ENCODE measurements at places on chromosomes 16 and 17.

GRCh38 chr17:71980171-71980570 is 140.6 kb upstream of the SOX9 start:
- no peak for DNase-seq

DNA sequence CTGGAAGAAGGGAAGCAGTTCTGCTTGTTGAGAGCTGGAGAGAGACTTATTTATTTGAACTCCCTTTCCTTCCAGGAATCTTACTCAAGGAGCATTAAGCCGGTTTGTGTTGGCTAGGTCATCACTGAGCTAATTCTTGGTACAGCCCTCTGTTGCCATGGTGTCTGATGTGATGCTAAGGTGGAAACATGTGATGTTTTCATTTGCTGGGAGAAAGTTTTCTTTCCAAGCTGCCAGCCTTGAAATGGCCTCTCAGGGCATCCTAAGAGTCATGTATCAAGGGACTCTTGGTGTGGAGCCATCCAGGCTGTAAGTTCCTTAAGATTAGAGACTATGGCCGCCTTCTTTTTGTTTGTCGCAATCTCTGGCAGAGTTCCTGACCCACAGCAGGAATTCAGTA is 4.2 kb downstream of the PSKH1 start:
- no peak for DNase-seq

DNA sequence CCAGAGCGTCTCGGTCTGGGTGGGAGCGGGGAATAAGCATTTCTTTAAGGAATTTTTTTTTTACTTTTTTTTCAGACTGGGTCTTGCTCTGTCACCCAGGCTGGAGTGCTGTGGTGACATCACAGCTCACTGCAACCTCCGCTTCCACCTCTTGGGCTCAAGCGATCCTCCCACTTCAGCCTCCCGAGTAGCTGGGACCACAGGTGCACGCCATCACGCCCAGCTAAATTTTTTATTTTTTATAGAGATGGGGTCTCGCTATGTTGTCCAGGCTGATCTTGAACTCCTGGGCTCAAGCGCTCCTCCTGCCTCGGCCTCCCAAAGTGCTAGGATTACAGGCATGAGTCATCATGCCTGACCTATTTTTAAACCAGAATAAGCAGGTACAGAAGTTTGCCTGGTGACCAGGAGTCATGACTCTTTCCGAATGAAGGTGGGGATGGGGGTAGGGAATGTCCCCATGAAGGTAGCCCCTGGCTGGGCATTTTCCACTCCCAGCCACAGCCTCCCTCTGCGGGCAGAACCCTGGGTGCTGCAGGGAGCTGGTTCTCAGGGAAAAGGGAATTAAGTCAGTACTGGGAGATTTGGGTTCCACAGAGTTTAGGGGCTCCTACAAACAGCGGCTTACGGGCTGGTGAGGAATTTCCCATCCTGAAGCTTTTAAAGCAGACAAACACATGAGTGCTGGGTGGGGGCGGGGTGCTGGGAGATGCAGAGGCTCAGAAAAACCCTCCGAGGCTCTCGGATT is 48.3 kb downstream of the TBC1D16 start:
- DNase-seq, result no peak

DNA sequence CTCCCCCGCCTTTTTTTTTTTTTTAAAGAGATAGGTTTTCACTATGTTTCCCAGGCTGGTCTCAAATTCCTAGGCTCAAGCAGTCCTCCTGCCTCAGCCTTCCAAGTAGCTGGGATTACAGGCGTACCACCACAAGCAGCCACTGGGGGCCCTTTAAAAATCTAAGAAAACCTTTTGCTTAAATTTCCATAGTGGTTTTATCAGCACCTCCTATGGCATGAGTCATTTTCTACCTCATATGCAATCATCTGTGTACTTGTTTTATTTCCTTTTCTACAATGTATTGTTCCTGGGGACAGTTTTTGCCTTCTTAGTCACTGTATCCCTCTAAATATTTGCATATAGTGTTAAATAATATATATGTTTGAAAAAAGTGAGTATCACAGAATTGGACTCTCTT is 29.2 kb downstream of the GNA13 start:
- DNase-seq, result peak; percentile 17

GRCh38 chr17:3944485-3945388 is 19.5 kb downstream of the ATP2A3 start:
- DNase-seq, result peak; percentile 33

GRCh38 chr17:75850928-75851692 is 4.0 kb downstream of the WBP2 start:
- no peak for DNase-seq

- no peak for DNase-seq
Observed at GRCh38 chr16:65118871-65119270, 3.0 kb downstream of the CDH11 start.

- DNase-seq, result no peak
Observed at GRCh38 chr17:31521632-31522283, 130.3 kb downstream of the RAB11FIP4 start.

- no peak for DNase-seq
Observed at GRCh38 chr17:8649157-8650118, 18.9 kb upstream of the MYH10 start.

- no peak for DNase-seq
Observed at GRCh38 chr16:3774156-3774767, 56.9 kb upstream of the TRAP1 start.

DNA sequence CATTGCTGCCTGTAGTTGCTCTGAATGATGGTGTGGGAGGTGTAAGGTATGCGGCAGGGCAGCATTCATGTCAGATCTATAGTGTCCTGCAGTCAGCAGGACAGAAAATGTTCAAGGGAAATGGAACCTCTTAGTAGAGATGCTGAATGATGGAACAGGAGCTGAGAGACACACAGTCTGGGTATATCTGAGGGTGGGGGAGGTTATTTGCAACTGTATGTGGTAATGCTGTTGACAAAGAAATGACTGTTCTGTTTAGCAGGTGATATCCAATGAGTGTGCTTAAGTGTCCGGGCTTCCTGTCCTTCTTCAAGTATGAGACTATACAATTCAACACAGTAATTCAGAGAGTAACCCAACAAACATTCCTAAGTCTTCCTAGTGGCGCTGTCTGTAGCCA is 46.6 kb downstream of the STH start:
- no peak for DNase-seq

DNA sequence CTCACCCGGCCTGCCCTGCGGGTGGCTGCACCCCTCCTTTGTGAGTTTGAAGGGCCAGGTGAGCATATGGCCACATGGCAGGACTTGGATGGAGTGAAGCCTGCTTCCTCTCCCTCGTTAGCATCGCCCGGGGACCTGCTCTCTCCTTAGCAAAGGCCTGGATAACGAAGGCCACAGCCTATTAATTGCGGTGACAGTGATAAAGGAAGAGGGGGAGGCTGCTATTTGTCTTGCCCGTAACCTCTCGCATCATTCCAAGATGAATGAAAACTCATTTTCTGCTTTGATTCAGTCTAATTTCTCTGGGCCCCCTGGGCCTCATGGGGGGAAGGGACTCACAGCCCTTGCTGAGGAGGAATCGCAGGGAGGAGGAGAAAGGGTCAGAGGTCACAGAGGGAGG is 68.5 kb upstream of the LHX1 start:
- no peak for DNase-seq

- DNase-seq, result no peak
Observed at GRCh38 chr16:52254746-52255145, 292.2 kb downstream of the TOX3 start.

DNA sequence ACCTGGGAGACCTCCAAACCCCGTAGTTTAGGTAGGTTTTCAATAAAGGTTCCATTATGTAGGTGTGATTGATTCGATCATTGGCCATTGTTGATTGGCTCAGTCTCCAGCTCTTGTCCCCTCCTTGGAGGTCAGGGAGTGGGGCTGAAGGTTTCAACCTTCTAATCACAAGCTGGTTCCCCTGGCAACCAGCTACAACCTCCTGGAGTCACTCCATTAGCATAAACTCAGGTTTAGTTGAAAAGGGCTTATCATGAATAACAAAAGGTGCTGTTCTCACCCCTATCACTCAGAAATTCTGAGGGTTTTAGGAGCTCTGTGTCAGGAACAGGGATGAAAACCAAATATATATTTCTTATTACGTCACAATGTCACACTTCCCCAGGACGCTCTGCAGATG is 28.5 kb downstream of the TMEM132E start:
- DNase-seq, result no peak

DNA sequence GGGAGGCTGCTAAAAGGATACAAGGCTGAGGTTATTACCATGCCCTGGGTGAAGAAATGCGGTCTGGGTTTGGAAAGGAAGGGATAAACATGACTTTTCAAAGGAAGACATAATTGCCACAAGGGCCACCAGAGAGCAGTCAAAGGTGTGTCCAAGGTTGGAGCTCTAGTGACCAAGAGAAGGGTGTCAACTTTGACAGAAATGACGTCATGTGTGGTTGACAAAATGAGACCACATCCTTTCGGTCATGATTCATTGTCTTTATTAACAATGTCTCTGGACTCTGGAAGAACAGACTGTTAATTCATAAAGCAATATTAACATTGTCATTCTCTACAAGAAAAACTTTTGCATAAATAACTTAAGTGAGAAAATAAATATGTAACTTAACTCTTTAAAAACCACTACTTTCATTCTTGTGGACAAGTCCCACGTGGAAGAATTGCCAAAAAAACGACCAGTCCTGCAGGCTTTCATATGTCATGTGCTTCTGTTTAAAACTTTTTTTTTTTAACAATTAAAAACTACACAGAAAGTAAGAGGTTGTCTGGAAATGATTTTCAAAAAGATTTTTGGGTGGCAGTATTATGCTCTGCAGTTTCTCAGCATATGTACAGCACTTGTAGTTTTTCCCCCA is 5.0 kb downstream of the SOST start:
- no peak for DNase-seq

- peak; percentile 78 for DNase-seq
Observed at GRCh38 chr17:35764123-35764991, 3.7 kb downstream of the C17orf50 start.

- DNase-seq, result peak; percentile 29
Observed at GRCh38 chr17:28570716-28571360, 486 bp downstream of the PIGS start.

DNA sequence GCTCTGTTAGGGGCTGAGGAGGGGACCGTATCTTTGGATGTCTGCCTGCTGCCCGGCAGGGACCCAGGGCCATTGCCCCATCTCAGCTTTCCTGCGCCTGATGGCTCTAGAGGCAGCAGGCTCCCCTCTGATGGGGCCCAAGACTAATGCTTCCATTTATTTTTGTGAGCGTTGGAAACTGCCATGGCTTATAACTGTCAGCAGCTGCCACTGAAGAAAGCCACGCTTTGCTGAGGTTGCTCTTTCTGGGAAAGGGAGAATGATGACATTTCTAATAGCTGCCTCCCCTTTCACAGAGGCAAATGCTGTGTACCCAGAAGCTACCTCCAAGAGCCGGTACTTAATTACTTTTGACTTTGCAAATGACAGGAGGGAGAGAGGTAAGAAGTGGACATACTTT is 103.8 kb downstream of the HAPSTR1 start:
- DNase-seq, result no peak

DNA sequence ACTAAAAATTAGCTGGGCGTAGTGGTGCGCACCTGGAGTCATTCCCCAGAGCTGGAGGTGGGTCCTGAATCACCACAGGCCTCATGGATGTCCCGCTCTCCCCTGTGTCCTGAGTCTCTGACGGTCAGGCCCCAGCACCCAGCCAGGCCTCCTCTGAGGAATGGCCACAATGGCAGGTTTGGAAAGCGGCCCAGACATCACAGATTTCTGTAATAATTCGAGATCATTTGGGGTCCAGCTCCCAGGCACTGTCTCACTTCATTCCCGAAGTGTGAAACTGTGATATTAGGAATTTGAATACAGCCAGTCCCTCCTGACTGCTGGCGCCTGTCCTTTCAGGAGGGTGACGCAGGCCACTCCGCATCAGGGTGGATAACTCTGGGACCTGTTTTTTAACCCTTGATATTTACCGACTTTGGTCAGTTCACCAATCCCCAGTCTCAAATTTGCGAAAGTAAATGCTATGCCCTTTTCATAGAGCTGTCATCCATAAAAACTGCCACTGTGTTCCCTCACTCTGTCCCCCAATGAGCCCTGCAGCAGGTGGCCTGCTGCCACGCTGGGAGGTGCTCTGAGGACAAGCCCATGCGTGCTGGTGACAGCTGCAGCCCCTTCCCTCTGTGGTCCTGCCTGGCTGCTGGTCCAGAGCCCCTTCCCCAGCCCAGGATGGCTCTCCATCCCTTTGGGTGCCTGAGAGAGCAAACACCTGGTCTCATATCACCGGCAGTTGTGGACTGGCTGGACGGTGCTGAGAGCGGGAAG is 28.3 kb upstream of the RPTOR start:
- DNase-seq, result no peak

- no peak for DNase-seq
Observed at GRCh38 chr17:2095536-2095910, 40.6 kb downstream of the HIC1 start.
